ENCODE measurements at places on chromosomes 16 and 17.
A peak's percentile ranks its signal among the peaks of the same experiment; 100 is the strongest.

DNA sequence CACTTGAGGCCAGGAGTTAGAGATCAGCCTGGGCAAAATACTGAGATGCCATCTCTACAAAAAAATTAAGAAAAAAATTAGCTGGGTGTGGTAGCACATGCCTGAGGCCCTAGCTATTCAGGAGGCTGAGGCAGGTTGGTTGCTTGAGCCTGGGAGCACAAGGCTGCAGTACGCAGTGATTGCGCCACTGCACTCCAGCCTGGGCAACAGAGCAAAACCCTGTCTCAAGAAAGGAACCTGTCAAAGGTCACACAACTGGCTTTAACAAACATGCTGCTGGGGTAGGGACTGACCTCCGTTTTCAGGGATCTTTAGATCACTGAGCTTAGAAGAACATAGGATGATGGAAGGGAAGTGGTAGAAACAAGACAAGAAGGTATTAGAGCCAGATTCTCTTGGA lies 95.0 kb downstream of the IRX3 start:
- DNase-seq: no peak

DNA sequence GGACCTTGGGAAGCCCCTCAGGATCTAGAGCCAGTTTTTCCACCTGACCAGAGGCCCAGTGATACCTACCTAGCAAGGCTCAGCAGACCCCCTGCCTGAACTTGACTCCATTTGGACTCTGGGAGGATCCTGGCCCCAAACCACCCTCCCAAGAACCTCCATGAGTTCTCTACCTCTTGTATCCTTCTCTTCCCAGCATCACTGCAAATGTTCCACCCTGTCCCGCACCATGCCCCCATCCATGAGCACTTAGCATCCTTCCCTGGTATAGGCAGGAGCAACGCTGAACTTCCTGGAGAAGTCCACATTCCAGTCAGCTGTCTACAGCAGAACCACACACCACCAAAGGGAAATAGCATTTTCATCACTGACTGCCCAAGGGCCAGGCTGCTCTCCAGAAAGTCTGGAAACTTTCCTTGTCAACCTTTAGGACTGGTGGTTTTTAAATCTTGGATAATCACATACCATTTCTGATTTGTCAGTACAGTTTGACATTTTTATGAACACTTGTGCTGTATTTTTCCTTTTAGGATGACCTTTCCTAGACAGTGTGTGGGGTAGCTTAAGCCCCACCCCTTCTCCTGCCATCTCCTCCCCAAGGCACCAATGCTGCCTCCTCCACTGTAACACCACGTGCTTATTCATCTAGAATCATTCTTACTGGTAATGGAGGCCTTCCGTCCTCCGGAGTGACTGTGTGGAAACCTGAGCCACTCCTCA lies 13.9 kb downstream of the EIF4A3 start:
- no peak for DNase-seq

DNA sequence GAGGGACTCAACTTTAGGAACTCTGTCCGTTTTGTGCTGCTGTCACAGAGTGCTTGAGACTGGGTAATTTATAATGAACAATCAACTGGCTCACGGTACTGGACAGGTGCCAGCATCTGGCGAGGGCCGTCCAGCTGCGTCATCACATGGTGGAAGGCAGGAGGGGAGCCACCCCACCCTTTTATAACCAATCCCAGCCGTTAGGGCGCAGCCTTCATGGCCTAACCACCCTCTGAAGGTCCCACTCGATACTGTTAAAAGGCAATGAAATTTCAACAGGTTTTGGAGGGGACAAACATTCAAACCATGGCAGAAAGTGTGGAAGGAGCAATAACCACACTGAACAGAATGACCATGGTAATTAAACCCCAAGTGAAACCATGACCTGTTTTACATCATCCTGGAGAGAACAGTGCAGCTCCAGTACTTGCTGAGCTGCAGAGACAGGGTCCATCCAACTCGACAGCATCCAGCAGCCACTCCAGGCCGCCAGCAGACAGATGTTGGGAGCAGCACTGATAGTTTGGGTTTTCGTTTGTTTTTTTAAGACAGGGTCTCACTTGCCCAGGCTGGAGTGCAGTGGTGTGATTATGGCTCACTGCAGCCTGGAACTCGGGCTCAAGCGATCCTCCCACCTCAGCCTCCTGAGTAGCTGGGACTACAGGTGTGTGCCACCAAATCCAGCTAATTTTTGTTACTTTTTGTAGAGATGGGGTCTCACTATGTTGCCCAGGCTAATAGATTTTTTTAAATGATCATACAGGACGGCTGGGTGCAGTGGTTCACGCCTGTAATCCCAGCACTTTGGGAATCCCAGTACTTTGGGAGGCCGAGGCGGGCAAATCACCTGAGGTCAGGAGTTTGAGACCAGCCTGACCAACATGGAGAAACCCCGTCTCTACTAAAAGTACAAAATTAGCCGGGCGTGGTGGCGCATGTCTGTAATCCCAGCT lies 11.0 kb downstream of the CHMP6 start:
- DNase-seq: peak; percentile 90

- DNase-seq: no peak
Measured at GRCh38 chr16:28982949-28983348, 1.9 kb upstream of the LAT start.

DNA sequence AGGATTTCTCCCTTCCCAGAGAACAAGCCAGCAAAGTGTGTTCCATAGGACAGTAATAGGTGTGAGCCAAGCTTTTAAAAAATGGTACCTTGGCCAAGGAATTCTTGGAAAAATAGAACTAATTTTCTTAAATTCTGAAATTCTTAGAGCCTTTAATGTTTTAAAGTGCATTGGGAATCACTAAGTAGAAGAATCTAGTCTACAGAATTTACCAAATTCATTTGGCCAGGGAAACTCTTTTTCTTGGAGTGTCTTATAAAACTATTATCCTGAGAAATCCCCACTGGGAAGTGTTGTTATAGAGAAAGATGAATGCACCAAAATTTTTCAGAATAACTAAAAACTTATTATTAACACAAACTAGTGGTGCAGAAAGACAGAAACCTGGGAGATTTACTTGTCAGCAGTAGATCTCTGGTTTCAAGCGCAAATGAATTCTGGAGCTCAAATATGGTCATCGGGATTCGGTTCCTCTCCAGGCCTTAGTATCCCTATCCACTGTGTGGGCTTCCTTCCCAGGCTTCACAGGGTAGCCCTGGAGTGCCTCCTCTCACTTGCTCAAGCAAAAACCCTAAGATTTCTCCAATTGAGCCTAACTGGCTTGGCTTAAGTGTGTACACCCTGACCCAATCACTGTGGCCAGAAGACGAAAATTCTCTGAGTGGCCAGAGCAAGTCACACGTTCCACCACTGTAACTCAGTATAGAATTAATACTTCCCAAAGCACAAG lies 217.8 kb downstream of the CHD9NB start:
- DNase-seq: no peak

DNA sequence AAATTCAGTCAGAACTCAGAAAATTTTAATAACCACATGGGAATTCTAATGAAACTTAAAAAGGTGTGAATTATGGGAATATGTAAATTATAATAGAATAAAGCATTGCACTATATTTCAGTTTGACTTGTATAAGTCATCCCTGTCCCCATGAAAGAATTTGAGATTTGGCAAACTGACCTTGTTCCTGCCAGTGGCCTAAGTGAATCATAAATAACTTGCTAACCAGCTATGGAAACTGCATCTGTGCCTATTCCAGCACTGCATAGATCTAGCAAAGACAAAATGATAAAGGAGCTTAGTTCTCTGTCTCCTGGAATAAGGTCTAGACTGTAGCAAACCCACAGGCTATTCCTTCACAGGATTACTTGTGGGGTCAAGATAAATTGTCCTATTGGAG lies 106.8 kb upstream of the NOG start:
- DNase-seq: no peak

DNA sequence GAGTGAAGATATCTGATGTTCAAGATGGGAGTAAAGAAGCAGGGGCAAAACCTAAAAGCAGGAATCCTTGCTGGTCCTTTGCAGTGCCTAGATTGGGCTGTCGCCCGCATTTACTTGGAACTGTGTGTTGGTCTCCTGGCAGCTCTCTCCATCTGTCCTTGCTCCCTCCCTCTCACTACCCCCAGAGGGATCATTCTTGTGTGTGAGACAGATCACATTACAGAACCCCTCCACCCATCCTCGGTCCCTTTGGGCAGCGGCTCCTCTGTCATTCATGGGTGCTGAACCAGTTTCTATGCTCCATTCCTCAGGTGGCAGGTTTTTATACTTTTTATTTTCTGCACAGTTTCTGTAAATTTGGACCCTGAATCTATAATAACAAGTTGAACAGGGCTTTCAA lies 99.4 kb upstream of the MYOCD start:
- no peak for DNase-seq

GRCh38 chr17:17849147-17849820 lies 12.5 kb upstream of the SREBF1 start:
- DNase-seq: peak; percentile 99

DNA sequence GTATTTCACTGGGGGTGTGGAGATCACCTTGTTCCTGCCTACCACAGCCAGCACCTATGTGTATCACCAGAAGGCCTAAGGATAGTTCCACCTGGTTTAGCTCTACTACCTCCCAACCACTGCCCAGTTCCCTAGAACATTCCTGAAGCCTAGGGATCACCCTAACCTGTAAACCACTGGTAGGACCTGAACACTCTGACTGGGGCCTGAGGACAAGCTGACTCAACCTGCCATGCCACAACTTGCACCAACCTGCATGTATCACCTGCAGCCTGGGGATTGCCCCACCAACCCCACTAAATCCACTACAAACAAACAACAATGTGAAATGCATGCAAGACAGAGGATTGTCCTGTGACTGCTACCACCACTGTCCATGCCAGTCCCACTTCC lies 128.1 kb downstream of the KIF2B start:
- no peak for DNase-seq

DNA sequence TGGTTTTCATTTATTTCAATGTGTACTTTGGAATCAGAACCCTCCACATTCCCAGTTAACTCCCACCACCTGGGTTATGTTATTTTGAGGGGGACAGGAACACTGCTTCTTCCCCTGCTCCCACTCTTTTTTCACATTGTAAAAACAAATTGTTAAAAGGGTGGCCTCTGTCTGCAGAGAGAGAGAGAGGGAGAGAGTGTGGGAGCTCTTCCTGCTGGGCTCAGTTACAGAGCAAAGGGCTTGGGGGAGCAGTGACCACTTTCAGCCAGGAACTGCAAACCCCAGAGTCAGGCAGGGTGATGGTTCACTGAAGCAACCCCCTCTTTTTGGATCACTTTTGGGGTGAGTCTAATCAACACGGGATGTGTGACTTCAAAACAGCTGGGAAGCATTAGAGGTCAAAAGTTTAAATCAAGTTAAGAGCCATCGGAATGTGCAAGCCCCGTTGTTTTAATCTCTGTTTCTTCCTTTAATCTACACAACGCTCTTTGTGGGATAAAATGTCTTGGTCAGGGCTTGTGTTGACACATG lies 577.0 kb upstream of the CDH11 start:
- DNase-seq: no peak

DNA sequence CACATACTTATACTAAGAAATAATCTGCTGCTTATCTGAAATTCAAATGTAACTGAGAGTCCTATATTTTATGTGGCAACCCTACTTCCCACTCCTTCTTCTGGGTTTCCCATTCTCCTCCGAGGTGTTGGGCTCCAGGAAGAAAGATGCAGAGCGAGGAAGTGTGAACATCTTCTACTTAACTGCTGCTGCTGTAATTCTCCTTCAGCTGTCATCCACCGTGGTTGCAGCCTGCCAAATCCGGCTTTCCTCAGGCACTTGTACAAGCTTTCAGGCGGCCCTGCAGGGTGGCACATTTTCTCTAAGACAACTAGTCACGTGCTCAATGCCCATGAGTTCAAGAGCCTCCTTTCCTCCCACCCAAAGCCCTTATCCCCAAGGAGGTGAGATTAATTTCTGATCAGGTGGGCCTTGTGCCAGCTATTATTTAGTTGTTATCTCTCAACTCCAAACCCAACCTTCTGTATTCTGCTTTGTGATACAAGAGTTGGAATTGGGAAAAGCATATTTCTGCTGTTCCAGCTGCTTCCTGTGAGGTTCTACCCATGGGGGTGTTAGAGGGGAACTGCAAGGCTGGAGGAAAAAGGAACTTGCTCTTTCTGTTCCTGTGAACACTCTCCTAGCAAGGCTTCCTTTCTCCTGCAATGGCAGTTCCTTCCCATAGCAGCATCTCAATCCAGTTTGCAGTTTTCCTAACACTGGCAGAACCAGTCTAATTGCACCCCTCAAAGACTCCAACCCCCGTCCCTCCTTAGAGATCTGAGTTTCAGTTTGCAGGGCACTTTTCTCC lies 67.6 kb upstream of the RBBP6 start:
- peak; percentile 13 for DNase-seq

DNA sequence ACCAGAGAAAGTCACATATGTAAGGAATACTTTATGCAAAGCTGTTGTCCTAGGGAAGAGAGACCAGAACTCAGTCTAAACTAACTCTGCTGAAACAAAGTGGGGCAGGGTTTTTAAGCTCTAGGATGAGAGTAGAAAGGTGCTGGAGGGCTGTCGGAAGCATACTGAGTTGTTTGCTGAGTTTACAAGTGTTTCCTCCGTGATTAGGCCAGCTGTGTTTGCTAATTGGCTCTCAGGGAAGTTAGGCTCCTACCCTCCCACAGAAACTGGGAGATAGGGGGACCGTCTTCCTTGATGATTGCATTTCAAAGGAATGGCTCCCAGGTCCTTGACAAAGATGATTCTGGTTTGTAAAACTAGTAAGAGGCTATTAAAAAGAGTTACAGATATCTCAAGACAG lies 24.4 kb upstream of the CRYM start:
- no peak for DNase-seq

- DNase-seq: peak; percentile 68
Measured at GRCh38 chr16:53812914-53813313, 109.0 kb downstream of the FTO start.

DNA sequence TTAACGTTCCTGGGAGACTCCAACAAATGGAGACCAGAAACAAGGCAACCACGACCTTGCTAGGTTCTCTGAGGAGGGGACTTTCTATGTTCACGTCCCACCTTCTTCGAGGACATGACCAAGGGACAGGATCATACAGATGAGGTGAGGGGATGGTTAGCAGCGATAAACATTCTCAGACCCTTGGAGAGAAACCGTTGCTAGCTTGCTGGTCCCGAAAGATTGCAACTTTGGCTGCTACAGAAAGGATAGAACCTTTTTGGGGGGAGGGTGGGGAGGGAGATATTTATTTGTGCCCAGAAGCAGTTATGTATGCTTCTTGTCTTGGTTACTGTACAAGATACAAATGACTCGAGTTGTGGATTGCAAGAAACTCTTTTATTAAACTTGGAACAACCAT lies 35.3 kb upstream of the KCNJ2 start:
- no peak for DNase-seq

- DNase-seq: no peak
Measured at GRCh38 chr17:14882131-14882530, 383.0 kb downstream of the PMP22 start.

GRCh38 chr17:65053354-65053881 lies 3.1 kb downstream of the GNA13 start:
- DNase-seq: no peak
